ENCODE measurements at places on chromosomes 2 and 18.
A peak's percentile ranks its signal among the peaks of the same experiment; 100 is the strongest.

DNA sequence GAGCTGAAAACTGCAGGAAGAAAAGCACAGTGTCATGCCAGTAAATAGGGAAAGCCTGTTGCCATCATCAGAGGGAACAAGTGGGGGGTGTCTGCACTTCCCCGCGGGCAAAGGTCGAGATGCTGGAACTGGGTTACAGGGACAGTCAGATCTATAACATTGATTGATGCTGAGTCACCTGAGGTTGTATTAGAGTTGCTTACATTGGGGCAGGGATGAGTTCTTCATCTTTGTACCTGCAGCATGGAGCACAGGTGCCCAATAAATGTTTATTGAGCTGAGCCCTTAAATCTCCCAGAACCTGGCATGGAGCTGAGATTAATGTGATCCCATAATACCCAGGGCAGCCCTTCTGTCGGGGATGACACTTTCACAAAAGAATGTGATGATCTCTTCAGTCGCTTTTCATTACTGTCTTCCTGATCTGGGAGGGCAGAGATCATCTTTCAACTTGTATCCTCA is 5.9 kb upstream of the RNF152 start:
- DNase-seq: no peak

- no peak for DNase-seq
Measured at GRCh38 chr2:46076251-46076650, 221.0 kb upstream of the EPAS1 start.

DNA sequence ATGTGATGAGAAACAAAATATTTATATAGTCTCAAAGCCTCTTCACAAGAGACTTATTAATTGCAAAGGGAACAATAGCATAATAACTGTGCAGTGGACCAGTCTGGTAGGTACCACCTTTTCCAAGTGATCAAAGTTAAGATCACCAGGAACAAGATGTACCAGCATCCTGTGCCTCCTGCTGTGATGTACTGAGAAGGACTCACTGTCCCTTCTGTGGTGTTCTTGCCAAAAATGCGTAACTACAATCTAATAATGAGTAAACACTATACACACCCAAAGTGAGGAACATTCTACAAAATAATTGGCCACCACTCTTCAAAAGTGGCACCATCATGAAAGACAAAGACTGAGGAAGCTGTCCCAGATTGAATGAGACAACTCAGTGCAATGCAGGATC is 14.5 kb downstream of the GNLY start:
- DNase-seq: no peak

GRCh38 chr2:32516567-32516966 is 111.3 kb upstream of the TTC27 start:
- DNase-seq: no peak

DNA sequence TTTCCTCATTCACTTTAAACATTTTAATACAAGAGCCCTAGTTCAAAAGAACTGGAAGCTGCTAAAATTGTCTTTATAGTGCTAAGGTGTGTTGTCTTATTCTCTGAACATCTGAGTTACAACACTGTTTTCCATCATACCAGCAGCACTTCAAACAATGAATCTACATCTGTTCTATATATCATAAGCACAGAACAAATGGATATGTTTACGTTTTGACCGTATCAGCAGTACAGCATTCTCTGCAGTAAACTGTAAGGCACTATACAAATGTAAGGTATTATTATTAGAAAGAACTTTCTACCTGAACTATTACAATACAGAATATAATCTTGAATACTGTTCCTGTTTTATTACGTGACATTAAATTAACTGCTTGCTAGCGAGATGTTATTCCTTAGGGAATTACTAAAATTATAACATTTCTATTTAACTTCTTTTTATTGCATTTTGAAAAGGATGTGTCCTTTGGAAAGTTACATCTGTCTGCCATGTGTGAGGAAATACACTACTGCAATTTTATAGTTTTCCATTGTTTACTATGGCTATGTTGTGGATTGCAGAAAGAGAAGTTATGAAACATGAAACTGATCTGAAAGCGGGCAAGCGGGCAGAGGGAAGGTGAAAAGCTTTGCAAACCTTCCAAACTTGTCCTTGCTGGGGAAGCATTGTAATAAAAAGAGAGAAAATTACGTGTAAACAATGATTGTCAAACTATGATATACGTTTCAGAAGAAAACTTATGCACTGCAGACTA is 13.7 kb downstream of the NCKAP1 start:
- no peak for DNase-seq

DNA sequence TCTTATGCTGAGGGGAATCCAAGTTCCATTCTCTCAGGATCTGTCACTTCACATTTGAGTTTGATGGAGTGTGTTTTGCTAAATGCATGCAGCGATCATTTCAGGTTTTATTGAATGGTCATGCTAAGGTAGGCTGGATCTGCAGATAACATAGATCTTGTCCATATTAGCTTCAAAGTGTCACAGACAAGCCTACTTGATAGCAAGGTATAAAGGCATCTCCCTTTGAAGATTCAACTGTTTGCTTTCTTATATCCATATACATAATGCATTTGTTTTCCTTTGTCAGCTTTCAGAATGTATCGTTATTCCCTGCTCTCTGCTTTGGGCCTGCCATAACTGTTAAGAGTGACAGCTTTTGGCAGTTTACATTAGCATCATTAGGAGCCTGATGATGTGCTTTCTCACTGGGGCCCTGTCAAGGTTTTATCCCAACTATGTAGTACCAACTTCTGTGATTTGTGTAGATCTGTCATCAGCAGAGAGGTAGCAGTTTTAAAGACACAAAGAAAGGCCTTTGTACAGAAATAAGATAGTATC is 604.3 kb upstream of the CDH7 start:
- no peak for DNase-seq

- DNase-seq: no peak
Measured at GRCh38 chr2:232229911-232230310, 148.6 kb upstream of the ALPP start.

- DNase-seq: peak; percentile 40
Measured at GRCh38 chr2:177295484-177295883, 31.0 kb upstream of the NFE2L2 start.

GRCh38 chr2:23285091-23285800 is 99.7 kb upstream of the KLHL29 start:
- DNase-seq: no peak

DNA sequence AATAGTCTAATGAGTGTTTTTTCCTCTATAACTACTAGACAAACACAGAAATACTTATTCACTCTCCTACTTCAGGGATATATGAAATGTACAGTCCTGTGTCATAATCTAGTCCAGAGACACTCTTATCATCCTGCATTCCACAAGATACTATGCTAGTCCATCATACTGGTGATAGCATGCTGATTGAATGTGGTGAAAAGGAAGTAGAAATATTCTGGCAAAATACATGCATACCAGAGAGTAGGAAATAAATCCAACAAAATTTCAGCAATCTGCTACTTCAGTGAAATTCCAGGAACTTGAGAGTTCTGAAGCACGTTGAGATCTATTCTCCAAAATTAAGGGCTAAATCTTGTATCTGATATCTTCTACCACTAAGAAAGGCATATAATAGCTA is 353.9 kb downstream of the PID1 start:
- no peak for DNase-seq

DNA sequence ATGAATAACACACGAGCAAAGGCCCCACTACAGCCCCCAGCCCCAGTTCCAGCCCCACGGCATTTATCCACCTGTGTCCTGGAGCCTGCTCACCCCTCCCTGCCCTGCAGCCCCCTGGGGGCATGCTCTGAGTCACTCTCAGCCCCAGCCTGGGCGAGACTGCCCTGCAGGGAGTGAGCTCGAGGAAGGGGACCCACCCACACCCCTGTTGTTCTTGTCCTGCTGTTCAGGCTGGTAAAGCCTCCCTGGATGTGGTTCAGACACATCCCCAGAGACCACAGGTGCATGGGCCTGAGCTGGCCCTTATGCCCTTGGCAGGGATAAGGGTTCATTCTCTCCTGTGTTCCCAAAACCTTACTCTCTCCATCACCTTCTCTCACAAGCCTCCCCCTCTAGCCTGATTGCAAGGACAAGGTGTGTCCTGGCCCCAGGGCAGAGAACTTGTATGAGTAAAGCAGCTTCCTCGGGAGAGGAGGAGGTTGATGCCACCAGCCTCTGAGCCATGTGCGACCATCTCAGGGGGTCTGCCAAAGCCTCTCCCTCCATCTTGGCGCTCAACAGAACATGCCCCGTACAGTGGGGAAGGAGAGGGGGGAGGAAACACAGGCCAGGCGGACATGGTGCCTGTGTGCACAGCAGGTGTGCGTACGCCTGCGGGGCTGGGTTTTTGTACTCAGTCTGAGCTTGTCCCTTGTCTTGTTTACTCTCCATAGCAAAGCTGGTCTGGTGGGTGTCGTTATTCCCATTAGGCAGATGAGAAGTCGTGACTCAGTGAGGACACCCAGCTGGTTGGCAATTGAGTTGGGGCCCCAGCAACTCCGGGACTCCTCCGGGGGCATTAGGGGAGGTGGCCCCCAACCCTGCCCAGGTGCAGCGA is 64.4 kb downstream of the CIB4 start:
- no peak for DNase-seq

- no peak for DNase-seq
Measured at GRCh38 chr2:149225446-149225845, 104.9 kb upstream of the LYPD6 start.

GRCh38 chr2:160334028-160334741 is 134.1 kb upstream of the ITGB6 start:
- DNase-seq: no peak

All from ovary (tissue), 10 donors.